ENCODE measurements at places on chromosomes 16 and 17.

- DNase-seq = no peak
Observed at GRCh38 chr16:84423416-84423837, 55.1 kb downstream of the ATP2C2 start.

DNA sequence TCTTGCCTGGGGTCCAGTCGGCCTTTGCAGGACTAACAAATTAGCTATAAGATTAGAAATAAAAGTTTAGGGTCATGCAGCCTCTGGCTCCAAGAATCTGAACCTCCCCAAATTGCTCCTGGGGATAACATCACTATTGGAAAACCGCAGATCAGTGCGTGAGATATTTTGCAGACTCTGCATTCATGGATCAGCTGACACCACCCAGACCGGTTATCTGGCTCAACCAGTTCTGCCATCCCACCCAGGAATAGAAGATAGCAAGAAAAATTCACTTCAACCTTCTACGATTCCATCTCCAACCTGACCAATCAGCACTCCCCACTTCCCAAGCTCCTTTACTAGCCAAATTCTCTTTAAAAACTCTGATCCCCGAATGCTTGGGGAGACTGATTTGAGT, 4.3 kb upstream of the PGS1 start:
- DNase-seq = no peak

DNA sequence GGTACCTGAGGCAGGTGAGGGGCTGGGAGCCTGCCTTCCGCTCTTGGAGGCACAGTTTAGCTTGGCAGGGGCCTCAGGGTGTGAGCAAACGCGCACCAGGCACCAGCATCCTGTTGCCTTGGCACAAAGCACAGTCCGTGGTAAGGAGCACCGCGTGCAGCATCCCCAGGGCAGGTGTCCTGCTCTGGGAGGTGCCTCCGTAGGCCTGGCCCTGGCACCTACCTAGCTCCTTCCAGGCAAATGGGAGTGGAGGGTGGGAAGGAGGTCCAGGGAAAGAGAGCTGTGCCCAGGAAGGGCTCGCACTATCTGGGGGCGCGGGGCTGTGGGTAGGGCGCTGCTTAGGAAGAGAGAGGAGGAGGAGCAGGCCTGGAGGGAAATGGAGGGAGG, 3.1 kb upstream of the GSE1 start:
- no peak for DNase-seq

GRCh38 chr17:49488612-49489011, 6.5 kb upstream of the NGFR start:
- no peak for DNase-seq

DNA sequence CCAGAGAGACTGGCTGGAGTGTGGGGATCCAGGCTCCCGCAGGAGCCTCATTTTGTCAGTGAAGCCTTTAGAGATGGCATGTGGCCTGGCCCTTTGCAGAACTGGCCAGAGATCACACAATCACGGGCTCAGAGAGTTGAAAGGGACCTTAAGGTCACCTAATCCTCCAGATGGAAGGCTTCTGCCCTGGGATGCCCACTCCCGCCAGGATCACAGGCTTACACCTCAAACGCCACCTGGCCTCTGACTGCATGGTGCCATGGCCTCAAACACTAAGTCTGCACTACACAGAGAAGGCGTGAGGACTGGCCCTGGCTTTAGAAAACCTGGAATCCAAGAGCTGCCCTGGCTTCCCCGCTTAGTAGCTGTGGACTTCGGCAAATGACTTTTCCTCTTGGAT, 306.8 kb upstream of the CCL2 start:
- DNase-seq = no peak

- no peak for DNase-seq
Observed at GRCh38 chr16:51657848-51658247, 506.8 kb upstream of the SALL1 start.

- no peak for DNase-seq
Observed at GRCh38 chr16:69538808-69539207, 27.0 kb upstream of the NFAT5 start.

DNA sequence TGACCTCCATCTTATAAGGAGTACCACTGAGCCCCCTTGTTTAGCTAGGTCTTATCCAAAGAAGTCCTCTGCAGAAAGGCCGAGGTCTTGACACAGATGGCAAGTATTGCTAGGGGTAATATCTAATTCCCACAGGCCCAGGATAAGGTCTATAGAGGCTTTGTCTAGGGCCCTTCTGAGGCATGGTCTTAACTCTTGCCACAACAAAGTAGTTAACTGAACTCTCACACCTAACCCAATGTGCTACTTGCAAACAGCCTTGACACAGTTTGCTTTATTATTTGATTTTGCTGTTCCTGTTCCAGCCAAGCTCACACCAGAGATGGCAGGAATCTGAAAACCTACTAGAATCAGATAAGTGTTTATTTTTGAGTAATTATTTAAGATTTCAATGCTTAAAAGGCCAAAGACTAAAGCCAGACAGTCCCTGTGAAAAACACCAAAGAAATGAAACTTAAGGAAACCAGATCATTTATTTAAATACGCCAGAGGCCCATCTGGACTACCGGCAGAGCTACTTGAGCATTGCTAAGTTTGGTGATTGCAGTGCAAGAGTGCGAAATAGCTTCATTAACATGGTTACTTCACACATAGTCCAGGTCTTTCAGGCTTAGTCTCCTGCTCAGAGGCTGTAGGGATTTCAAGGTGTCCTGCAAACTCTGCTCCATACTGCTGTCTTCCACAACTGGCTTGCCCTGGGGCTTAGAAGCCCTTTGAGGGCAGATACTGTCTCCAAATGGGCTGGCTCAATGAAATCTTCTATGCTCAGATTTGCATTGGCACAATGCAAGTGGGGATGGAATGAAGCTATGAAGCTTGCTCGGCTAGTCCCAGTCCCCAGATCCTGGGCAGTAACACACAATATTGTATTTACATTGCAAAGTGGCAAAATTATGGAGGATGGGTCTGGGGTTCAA, 28.5 kb upstream of the SUPT4H1 start:
- DNase-seq = no peak

DNA sequence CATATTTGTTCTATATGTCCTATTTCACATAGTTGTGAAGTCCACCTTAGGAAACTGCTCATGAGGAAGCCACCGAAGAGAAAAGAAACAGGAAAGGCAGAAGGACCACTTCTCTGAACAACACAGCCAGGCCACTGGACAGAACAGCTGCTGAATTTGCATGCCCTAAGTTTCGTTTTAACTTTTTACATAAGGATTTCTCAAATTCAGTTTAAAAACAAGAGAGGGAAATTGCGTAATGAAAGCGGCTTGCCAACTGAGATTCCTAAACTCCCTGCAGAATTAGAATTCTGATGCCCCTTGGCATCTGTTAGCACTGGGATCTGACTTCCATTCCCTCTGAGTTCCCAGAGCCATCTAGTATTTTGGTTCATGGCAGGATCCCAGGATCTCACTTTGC, 5.0 kb upstream of the CCL8 start:
- DNase-seq = no peak

DNA sequence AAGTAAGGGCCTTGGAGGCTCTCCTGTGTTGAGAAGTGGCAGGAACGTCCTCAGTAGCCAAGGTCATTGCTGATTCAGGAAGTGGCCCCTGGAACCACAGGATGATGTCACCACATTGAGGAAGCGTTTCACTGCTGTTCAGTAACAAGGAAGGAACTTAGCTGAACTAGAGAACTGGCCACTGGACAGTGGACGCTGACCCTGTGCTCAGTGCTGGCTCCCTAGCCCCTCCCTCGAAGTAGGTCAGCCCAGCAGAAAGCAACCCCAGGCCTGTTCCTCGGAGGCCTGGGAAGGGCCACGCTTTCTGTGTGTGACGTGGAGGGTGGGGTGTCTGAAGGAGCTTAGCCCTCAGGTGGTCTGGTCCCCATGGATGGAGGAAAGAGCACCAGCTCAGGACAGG, 58.3 kb downstream of the B9D1 start:
- no peak for DNase-seq

- DNase-seq = no peak
Observed at GRCh38 chr17:19384723-19385391, 2.1 kb downstream of the MFAP4 start.

DNA sequence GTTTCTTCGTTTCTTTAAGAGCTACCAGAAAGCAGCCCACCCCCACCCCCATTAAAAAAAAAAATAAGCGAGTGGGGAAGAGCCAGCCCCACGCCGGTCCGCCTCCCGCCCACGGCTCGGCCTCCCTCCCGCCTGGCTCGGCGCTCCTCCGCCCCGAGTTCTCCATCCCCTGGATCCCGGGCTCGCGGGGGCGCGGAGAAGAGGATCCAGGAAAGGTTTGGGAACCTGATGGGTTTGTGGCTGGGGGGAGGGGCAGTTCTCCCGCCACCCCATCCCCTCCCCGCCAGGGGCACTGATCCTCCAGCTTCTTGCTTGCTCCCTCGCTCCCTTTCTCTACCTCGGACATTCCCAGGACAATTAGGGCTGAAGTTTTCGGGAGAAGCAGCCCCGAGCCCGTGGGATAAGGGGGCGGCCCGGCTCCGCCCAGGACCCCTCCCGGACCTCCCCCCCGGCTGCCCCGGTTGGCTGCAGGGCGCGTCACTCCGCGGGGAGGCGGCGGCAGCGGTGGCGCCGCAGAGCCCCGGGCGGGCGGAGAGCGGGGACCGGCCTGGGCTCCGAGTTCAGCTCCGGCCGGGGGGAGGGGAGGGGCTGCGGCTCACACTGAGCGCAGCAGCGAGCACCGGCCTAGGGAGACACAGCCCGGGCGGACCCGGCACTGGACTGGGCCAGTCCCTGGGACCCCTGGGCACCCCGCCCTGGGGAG, 1.0 kb upstream of the SALL1 start:
- DNase-seq = no peak

DNA sequence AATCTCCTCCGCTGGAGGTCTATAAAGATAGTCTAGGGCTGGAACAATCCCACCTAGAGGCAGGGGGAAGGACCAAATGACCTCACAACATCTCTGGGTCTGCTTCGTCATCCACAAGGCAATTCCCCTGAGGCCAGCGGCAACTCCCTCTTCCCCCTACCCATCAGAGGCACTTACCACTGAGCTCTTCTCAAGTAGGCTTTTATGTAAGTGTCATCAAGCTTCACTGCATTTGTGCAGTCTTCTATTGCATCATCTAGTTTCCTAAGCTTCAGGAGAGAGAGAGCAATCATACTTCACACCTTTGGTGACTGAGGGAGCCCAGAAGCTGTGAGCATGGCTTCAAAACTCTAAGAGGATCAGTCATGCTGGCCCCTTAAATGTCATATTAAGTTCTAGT, 21.0 kb downstream of the CNP start:
- DNase-seq = no peak

DNA sequence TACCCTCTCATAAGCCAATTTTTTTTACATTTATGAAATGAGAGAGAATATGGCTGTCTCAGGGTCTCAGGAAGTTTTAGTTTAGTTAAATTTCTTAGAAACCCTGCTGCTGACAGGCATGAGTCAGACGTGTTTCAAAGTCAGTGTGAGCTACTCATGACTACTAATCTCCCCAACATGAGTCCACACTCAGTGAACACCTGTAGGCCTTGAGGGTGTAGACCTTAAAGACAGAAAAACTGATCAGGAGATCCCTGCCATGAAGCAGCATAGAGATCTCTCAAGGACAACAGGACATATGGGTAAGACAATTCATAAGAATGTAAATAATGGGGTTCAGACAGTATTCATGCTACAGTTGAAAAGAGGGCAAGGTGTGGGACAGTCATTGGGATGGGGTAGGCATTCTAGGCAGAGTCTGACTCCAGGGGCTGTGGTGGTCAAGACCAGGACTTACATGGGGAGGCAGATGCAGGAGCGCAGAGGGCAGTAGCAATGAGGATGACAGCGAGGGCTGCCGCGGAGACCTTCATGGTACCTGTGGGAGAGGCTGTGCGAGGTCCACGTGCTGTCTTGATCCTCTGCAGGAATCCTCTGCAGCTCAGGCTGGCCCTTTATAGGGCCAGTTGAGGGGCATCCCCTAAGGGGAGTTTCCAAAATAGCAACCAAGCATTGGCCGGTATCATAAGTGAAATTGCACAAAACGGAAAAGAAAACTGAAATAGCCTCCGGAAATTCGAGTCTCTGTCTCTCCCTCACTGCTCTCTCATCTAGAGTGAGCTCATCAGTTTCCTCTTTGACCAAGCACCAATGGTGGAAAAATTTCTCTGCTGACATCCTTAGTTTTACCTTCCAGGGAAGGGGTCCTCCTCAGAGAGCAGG, at the start of gene CCL5:
TSS of gene CCL5 (minus strand) at position 588 of the 882 bp plus-strand sequence.
- DNase-seq = no peak

- DNase-seq = no peak
Observed at GRCh38 chr17:58525239-58525638, 10.8 kb upstream of the MTMR4 start.

DNA sequence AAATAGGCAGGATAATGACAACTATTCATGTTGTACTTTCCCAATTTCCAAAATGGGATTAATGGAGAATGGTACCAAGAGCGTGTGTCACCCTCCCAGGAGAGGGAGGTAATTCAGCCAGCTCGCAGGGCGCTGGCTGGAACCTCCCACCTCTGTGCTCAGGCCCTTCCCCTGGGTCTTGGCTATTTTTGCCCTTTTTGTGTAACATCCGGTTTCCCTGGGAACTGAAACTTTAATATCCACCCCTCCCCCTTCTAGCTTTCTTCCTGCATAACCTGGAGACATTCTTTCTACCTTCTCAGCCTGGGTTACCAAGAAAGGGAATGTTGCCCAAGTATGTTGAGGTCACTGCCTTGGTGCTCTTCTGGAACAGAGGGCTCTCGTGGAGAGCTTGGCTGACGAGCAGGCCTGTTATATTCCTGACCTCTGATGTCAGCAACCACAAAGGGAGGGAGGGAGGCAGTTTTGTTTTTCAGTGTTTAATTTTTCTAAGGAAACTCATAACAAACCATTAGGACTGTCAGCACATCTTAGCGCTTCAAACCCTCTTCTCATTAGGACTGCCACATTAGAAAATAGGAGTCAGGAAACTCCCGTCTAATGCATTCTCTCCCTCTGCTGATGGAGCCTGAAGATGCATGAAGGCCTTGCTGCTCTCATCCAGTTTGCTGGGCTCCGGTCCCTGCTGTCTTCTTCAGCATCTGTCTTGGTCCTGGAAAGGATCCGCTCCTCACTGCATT, 25.6 kb downstream of the ITGB3 start:
- DNase-seq = peak; percentile 47

DNA sequence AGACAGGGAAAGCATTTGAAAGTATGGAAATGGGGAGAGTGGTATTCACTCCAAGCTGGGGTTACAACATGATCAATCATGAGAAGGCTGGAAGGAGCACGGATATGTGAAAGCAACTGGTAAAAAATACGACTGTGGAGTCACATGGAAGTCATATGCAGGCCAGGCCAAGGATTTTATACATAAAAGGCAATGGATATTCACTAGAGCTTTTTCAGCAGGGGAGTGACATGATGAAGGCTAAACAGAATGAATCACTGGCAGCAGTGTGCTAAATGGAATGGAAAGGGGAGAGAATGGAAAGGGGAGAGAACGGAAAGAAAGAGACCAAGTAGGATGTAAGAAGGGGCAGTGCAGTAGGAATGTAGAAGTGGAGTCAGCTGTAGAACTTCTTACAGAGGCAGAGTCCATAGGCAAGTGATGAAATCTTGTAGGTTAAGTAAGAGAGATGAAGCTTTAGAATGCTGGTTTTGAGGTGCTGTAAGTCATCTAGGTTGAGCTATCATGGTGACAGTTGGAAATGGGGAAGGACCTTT, 13.0 kb upstream of the NETO2 start:
- DNase-seq = no peak
